Glomerular endothelial cell (primary cell): ENCODE measurements at places on chromosomes 6 and 20. TPM values are rescaled to one million over a fixed set of nuclear protein-coding genes. Genes with fewer than 3 reads are reported as not detected.

GRM1 gene
- 0.05 and 0.06 TPM in 2 replicates for total RNA-seq

GRCh38 chr20:792248-792647, 23.9 kb upstream of the SLC52A3 start:
- no peak for DNase-seq

DNA sequence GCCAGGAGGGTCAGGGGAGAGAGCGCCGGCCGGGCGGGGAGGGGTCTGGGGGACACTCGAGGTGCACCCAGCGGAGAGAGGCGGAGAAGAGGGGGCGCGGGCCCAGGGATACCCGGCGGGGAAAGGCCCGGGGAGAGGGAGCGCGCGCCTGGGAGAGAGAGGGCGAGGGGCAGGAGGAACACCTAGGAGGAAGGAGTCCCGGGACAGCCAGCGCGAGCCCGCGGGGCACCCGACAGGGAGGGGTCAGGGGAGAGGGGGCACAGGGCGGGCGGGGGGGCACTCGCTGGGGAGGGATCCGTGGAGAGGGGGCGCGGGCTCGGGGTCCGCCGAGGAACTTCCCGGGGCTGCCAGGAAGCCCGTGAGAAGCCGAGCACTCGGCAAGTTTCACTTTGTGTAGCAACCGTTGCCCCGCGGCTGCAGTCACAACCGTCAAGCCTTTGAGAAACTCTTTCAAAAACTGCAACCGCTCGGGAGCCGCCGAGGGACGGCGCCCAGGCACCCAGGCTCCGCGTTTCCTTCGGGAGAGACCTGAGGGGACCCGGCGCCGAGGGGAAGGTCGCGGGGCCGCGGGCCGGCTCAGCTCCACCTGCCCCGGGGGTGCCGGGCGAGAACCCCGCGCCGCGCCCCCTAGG, 471 bp downstream of the EZR start:
- no peak for DNase-seq

- DNase-seq = no peak
Measured at GRCh38 chr6:39218868-39219567, 10.3 kb downstream of the KCNK5 start.

- DNase-seq = no peak
Measured at GRCh38 chr6:169789146-169789943, 37.9 kb downstream of the ERMARD start.

DNA sequence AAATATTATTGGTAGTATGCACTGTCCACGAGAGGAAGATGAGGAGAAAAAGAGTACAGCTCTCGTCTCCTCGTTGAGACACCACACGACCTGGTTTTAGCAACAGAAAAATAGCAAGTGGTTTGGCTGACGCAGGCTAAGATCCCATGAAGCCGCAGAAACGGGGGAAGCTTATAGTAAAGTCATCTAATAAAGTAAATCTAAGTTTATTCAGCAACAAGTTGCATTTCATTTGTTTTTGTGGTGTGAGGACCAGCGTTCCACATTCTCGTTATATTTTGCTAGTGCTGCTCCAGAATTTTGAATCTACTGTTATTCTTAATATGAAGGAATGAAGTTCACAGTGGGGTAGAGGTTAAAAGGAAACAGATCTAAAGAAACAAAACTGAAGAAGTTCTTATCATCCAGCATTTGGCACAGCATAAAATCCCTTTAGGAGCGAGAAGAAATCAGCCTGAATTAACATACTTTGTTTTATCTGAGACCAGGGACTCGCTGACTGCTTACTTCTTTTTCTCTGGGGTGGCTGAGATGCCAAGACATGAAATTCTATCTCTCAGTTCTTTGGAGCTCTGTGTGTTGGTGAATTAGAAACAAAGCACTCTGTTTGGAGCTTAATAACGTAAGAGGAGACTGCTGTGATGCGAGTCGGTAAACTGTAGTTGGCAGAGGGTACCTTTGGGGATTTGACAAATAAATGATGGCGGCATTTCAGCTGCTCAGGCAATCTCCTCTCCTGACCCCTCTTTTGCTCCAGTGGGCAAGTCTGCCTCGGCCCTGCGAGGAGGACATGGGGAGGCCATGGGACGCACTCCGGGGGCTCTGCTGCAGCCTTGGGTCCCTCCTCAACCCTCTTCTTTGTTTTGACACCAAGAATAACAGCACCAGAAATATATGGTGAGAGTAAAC, 24.9 kb upstream of the IRF4 start:
- no peak for DNase-seq

DNA sequence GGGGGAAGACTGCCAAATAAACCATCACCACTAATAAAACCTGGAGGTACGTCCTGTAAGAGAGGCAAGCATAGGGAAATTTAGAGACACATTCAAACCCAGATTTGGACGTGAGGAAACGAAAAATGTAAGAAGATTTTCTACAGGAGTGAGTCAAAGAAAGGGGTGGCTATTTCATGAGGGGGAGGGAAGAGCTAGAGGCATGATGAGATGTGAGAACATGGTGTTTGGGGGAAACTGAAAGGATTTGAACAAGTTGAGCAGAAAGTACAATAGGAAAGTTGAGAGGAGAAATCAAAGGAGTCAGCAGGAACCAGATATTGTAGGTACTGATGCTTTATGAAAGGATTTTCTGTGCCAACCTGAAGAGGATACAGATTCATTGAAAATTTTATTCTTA, 179.1 kb upstream of the HS3ST5 start:
- no peak for DNase-seq

TRIM31 gene
- not detected in 2 replicates for total RNA-seq

DNA sequence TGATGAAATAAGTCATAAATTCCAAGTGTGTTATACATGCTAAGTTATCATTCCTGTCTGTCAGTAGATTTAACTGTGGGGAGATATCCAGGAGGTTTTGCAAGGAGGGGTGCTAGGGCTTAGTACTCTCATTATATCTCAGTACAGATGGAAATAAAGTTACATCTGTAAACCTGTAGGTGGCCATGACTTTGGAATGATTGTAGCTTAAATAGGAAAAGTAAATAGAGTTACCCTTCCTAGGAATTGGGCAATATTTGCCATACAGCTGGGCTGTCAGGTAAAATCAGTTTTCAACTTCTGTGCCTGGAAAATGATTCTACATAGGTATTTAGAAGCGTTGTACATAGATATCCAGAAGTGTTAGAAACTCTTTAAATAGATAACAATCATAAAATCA, 19.8 kb upstream of the TGM3 start:
- no peak for DNase-seq

- DNase-seq = no peak
Measured at GRCh38 chr6:491233-491632, 99.7 kb downstream of the IRF4 start.

UBD gene
- 9.2 and 52.4 TPM in 2 replicates for total RNA-seq
